Substantia nigra (tissue), 51 donors: ENCODE measurements at places on chromosomes 13 and 19.

GRCh38 chr13:77810878-77811277 lies 107.8 kb downstream of the EDNRB start:
- no peak for DNase-seq

- no peak for DNase-seq
Observed at GRCh38 chr13:101565317-101565716, 112.8 kb downstream of the ITGBL1 start.

DNA sequence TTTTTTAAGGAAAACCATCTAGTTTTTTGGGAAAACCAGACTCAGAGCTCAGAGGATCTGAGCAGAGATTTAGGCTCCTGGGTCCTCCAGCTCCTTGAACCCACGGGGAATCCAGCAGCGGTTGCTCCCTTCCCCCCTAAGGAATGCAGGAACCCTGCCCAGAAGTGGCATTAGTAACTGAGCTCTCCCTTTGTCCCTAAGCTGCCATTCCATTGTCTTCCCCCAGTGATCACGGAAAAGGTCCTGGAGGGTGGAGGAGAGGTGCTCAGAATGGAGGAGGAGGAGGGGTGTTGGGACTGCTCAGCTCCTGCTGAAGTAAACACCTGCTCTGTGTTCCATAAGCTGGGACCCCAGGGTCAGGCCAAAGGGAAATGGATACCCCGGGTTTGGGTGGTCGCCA lies 16.8 kb upstream of the OR1M1 start:
- no peak for DNase-seq

GRCh38 chr13:38518328-38518727 lies 168.5 kb upstream of the FREM2 start:
- no peak for DNase-seq

GRCh38 chr13:29749401-29750182 lies 100.8 kb downstream of the UBL3 start:
- DNase-seq = no peak

DNA sequence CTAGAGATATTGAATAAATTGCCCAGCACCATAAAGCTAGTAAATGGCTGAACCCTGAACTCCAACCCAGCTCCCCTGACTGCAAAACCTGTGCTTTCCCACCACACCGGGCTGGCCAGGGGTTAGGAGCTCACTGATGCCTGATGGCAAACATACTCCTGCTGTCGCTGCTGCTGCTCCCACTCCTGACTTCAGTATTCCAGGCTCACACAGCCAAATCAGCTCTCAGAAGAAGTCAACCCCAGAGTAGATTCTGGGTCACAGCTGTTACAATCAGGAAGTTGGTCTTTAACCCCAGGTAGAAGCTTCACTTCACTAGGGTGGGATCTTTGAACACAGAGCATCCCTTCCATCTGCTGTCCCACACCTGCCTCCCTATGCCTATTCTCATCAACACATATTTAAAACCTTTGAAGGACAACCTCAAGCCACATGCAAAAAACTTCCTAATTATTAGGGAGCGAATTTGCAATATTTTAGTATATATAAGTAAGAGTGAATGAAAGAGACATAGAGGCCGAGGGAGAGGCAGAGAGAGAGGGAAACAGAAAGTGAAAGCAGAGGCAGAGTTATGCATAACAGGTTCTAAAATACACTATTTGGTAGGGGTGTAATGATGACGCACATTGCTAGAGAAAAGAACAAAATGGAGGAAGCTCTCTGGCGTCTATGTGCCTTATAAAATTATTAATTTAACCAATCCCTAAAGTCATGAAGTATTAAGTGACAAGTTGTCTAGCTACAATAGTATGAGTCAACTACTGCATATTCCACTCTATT lies 99.4 kb upstream of the SERP2 start:
- no peak for DNase-seq

- no peak for DNase-seq
Observed at GRCh38 chr19:49567861-49568441, 12.4 kb downstream of the NOSIP start.

DNA sequence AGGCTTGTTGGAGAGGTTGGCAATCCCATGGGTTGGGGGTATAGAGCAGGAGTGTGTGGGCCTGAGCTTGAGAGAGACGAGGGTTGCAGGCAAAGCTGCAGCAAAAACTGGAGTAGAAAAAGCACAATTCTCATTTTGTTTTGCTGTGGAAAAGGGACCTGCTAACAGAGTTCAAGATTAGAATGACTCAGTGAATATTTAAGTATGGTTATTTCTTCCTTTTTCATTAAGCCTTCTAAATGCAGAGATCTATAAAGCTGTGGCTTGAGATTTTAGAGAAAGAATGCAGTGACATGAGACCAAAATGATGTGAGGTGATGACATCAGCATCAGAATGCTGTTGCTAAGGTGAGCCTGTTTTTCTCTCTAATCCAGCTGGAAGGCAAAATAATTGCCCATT lies 10.8 kb upstream of the MBNL2 start:
- DNase-seq = no peak

DNA sequence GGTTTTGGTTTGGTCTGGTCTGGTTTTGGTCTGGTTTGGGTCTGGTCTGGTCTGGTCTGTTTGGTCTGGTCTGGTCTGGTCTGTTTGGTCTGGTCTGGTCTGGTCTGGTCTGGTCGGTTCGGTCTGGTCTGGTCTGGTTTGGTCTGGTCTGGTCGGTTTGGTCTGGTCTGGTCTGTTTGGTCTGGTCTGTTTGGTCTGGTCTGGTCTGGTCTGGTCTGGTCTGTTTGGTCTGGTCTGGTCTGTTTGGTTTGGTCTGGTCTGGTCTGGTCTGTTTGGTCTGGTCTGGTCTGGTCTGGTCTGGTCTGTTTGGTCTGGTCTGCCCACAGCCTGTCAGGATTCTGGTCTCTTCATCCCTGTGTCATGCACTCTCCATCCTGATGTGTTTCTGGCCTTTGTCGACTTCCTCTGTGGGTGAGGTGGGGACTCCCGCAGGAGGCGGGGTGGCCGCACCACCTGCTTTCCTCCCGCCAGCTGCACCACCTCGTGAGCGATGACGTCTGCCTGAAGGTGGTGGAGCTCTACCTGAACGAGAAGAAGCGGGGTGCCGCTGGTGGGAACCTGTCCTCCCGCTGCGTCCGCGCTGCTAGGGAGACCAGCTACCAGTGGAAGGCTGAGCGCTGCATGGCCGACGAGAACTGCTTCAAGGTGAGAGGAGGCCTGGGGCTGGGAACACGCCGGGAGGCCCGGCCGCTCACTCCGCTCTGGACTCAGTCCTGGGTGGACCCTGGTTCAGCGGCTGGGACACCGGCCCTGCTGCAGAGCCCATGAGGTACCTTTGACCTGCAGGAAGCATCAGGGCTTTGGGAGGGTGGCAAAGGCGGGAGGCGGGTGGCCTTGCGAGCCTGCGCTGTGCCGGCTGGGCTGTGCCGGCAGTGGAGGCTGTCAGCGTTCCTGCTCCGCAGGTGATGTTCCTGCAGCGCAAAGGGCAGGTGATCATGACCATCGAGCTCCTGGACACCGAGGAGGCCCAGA lies 12.9 kb upstream of the F2RL3 start:
- no peak for DNase-seq

GRCh38 chr19:34172661-34173192 lies 423 bp downstream of the LSM14A start:
- DNase-seq = peak; percentile 56
